ENCODE measurements at places on chromosomes 3 and 15.

- DNase-seq = no peak
Measured at GRCh38 chr3:146974001-146974400, 368.9 kb upstream of the PLSCR5 start.

- no peak for DNase-seq
Measured at GRCh38 chr3:83849106-83849730, 1109.6 kb upstream of the CADM2 start.

GRCh38 chr3:69204315-69204957, 82.0 kb upstream of the LMOD3 start:
- no peak for DNase-seq

- DNase-seq = no peak
Measured at GRCh38 chr3:48797626-48798025, 50.0 kb downstream of the PRKAR2A start.

GRCh38 chr15:74768771-74769342, 13.0 kb upstream of the CSK start:
- peak; percentile 18 for DNase-seq

- no peak for DNase-seq
Measured at GRCh38 chr15:79092382-79092781, 1.8 kb upstream of the RASGRF1 start.

GRCh38 chr3:144189044-144189443, 217.4 kb downstream of the DIPK2A start:
- DNase-seq = no peak

DNA sequence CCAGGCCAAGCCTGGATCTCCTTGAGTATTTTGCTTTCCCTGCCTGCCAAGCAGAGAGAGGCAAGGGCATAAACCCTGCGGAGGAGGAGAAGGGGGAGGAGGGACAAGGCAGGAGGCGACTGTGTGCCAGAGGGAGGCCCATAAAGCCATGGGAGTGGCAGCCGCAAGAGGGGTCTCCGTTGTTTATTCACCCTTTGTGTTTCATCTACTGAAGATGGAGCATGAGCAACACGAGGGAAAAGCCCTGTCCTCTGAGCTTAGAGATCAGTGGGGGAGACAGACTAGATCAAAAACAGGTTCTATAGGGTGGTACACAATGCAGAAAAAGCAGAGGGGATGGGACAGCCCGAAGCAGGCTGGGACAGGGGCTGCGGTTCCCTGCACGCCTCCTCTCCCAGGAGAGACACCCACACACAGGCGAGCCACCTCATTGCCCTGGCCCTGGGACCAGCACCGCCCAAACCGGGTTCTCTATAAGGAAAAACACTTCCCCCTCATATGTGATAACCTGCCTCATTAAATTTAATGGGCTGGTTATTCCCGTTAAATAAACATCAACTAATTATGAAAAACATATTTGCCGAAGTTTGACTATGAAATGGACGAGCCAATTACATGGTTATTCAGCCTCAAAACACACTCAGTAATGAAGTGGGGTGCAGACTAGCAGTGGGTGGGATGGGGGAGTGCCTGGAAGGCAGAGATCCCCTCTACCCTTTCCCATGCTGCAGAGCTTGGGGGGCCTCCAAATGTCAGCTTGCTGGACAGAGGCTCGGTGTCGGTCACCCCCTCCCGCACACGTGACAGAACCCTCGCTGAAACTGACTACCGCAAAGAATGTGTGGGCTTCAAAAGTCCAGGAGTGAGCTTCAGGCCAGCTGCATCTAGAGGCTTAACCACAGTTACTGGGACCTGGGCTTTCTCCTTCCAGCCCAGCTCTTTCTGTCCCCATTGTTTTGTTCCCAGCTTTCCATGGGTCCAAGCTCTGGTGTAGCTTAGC, 14.2 kb upstream of the PLXNA1 start:
- no peak for DNase-seq

DNA sequence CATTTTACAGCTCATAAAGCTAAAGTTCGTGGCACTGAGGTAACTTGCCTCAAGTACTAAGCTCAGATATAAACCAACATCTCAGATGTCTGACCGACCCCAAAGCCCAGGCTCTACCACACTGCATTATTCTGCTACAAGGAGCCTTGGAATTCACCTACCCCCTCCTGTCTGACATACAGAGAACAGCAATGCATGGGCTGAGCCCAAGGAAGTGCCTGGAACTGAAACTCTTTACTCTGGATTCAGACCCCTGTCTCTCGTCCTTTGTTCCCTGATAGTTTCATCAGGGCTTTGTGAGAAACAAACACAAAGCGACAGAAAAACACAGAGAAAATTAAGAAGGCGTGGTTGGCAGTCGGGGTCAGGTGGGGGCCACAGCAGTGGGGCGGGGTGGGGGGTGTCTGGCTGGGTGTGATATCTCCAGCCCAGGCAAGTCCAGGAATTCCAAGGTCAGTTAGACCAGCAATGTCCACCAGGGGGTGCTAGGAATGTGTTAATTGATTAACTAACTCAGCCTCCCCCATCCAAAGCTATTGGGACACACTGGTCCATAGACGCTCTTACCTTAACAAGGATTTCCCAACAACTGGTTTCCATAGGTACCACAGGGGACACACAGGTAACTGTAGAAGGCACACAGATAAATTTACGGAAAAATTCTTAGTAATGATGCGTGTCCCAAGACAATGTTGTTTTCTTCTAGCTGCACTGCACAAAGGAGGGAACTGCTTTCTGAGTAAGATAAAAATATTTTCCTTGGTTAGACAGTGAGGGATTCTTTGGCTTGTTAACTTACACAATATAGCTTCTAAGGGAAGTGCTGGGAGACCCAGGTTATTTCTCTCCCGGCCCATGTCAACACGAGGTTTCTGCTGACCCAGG, 18.8 kb upstream of the SSUH2 start:
- peak; percentile 26 for DNase-seq

DNA sequence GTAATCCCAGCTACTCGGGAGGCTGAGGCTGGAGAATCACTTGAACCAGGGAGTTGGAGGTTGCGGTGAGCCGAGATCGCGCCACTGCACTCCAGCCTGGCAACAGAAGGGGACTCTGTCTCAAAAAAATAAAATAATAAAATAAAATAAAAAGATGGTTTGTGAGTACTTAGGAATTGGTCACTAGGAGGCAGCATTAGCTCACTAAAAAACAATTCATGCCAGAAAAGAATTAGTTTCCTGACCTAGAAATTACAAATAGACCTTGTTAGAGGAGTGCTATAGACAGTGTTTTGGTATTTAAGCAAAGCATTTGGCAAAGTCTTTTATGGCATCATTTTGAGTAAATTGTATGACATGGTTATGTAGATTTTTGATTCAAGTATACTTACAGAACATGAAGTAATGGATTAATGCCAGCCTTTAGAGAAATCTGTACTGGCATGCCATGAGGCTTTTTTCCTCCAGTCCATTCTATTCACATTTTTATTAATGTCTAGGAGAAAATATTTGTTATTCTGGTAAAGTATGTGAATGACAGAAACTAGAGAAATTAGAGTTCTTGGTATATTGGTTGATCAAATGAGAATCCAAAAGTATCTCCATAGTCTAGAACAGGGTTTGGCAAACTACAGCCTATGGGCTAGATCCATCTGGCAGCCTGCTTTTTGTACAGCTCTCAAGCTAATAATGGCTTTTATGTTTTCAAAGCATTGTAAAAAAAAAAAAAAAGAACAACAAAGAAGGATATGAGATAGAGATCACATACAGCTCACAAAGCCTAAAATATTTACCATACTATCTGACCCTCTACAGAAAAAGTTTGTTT, 81.6 kb downstream of the LRRC49 start:
- no peak for DNase-seq

- no peak for DNase-seq
Measured at GRCh38 chr3:100759950-100760349, 50.7 kb downstream of the TFG start.

GRCh38 chr15:68376447-68377060, 55.4 kb downstream of the ITGA11 start:
- DNase-seq = no peak

DNA sequence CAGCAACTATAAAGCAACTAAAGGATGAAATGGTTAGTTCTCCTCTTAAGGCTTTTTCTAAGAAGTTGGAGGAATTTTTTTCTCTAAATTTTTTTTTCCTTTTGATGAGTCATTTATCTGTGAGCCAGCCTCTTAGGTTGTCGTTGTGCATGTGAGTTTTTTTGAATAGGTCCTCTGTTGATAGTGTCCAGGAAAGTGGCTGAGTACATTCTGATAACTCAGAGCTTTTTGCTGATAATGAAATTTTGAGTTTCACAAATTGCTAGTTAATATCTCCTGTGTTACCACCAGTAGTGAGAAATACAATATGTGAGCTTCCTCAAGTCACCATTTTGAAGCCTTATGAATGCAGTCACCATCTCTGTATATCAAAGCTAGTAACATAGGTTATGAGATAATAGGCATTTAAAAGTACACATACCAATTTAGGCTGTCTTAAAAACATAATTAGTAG, 7.1 kb upstream of the LXN start:
- no peak for DNase-seq
